Urinary bladder (tissue), 4 donors: ENCODE measurements at places on chromosomes 3 and 15. TPM values are rescaled to one million over a fixed set of nuclear protein-coding genes. Genes with fewer than 3 reads are reported as not detected.

DNA sequence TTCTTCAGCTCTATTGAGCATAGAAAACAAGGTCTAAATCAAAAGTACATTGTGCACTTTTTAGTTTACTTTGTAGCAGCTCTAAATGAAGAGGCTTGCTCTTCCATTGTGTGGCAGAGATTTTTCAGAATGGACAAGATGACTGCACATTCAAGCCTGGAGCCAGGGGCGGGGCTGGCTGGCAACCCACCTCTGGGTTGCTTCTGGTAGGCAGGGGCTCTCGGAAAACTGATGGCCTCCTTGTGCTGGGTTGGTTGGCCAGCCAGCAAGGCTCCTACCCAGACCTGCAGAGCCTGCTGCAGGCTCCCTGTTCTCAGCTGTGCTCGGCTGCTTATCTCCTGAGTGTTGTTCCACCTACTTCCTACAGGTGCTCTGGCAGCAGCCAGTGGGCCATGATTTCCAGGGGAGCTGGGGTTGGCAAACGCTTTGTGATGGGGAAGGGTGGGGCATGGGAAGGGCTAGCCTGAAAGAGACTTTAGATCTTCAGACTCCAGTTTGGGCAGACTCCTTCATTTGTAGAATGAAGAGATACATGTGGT, 8.8 kb downstream of the BSN start:
- no peak for DNase-seq

DNA sequence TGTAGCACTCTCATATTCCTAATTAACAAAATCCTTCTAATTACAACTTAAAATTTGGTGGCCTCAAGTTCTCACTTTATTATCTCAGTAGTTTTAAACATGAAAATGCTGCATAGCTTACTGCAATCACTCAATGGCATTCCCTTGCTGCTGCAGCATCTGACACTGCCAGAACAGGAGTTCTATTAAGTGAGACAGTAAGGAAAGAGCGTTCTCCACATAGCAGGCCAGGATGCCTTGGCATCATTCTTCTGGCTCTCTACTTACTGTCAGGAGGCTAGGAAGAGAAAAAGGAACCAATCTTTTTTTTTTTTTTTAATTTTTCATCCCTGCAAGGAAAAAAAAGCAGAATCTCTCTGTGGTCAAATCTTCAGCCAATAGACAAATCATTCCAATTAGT, 3.2 kb downstream of the CNBP start:
- no peak for DNase-seq

DNA sequence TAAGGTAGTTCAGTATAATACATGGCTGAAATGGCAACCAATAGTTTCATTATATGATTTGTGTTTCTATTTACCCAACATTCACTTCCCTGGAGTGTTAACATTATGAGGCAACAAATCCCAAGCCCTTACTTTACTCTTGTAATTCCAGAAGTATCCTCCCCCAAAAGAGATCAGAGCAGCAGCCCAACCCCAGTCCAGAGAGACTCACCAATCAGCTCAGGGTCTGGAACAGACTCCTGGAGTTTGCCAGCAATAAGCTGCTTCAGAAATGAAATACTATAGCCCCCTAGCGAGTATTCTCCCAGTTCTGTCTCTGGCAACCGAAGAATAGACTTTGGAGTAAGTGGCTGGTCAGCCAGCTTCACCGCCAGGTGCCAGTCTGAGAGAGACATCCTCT, 2.5 kb downstream of the UBL7 start:
- DNase-seq, result no peak

DNA sequence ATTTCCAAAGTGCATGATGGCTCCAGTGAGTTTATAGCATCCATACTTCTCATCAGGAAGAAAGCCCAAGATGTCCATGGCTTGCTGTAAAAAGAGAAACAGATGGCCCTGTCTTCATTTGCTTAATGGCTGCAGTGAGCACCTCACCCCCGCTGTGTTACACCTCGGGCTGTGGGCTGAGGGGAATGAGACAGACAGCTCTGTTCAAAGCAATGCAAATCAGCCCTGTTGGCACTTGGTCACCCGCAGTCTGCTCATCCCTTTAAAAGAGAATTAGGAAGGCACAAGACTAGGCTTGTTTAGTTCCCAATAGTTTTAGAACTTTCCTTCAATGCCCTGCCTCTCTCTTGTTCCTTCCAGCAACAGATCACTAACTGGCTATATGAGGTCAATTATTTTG, 25.2 kb downstream of the MYH15 start:
- no peak for DNase-seq

The ABI3BP gene
- 103 TPM for total RNA-seq

DNA sequence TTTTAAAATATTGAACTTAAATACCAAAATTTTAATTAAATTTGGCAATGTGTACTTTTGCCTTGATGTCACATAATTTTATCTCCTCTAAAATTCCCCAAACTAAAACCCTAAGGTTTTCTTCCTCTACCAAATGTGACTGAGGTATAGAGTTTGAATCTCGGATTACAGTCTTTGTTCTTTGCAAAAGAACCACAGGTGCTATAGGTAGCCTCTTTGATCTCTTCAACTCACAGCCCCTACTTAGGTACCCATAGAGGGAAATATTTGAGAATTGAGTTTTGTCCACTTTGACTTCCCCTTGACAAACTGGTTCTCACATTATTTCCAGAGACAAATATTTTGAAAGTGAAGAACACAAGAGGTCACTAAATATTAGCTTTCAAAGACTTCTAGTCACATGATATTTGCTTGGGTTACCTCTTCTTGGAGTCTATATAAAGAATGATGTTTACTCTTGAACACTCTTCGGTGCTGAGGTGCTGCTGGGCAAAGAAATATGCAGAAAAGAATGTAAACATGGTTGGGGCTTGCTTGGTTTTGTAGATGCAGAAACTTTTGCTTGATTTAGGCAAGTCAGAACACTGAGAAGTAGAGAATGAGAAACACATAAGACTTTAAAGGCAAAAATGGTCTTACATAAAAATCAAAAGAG, 120.8 kb upstream of the MCTP2 start:
- DNase-seq, result peak; percentile 50

DNA sequence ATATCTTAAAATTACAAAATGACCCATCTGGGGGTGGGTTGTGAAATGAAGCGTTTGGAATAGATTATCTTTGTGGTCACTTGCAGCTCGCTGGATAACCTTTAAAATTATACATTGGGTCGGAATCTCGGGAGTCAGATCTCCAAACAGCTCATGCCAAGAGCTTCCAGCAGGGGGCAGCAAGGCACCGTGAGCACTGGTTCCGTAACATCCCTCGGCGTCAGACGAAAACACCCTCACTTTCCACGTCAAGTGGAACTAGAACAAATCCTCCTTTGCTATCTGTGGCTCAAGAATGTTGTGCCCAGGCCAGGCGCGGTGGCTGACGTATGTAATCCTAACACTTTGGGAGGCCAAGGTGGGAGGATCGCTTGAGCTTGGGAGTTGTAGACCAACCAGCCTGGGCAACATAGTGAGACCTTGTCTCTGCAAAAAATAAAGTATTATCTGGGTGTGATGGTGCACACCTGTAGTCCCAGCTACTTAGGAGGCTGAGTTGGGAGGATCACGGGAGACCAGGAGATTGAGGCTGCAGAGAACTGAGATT, 31.1 kb downstream of the UMPS start:
- peak; percentile 64 for DNase-seq

The SIDT1 gene
- total RNA-seq, result 25.7 TPM

- no peak for DNase-seq
Observed at GRCh38 chr3:98552232-98553020, 20.6 kb downstream of the GPR15 start.
